ENCODE measurements at places on chromosomes 7 and 10.

GRCh38 chr10:17076626-17077345, 52.8 kb downstream of the CUBN start:
- no peak for DNase-seq

DNA sequence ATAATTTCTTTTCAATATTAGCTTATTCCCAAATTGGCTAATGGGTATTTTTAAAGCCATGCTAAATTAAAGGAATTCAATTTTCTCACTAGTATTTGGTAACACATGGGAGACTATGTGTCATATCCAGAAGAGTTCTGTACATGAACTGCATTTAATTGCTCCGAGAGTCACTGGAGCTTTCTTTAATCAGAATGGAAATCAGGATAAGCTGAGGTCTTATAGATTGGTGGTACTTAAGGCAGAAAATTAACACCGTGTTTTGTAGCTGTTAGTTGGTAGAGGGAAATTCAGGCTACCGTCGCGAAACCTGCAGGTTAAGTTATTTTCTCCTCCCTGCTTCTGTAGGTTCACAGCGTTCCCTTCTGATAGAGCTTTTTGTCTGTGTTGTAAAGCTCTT, at the start of gene WEE2:
Gene WEE2 (plus strand): TSS at position 3 of the 400 bp plus-strand sequence. CDS start 406 bp downstream, outside the sequence.
- peak; percentile 71 for DNase-seq

DNA sequence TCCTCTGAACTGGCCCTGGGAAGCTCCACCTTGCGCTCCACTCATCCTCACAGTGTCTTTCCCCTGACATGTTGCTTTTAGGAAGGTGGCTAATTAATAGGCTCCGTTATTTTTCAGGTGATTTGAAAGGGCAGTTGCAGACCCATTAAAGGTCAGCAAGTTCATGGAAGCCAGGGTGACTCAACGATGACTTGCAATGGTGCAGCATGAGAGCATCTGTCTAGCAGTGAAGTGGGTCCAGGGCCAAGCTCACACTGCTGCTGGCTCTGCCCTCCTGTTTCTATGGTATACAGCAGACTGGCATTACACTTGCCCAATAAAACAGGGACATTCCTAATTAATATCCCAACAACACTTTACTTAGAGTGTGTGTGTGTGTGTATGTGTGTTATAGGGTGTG, 68.8 kb upstream of the WDR11 start:
- DNase-seq, result no peak

DNA sequence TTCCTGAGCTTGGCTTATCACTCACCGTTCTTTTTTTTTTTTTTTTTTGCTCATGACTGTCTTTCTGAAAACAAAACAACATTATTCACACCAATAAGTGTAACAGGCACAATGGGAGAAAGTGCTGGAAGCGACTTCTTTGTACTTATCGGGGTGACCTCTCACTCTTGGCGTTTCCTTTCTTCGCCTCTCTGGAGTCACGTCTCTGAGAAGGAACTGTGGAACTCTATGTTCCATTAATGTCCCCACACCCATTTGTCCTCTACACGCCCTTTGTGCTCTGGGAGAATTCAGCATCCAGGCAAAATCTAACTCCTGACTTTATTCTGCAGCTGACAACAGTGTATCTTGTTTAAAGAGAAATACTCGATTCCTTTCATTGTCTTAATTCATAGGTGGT, 70.8 kb upstream of the FAM204A start:
- no peak for DNase-seq

GRCh38 chr7:143507094-143507518, 29.4 kb downstream of the TAS2R41 start:
- DNase-seq, result no peak

DNA sequence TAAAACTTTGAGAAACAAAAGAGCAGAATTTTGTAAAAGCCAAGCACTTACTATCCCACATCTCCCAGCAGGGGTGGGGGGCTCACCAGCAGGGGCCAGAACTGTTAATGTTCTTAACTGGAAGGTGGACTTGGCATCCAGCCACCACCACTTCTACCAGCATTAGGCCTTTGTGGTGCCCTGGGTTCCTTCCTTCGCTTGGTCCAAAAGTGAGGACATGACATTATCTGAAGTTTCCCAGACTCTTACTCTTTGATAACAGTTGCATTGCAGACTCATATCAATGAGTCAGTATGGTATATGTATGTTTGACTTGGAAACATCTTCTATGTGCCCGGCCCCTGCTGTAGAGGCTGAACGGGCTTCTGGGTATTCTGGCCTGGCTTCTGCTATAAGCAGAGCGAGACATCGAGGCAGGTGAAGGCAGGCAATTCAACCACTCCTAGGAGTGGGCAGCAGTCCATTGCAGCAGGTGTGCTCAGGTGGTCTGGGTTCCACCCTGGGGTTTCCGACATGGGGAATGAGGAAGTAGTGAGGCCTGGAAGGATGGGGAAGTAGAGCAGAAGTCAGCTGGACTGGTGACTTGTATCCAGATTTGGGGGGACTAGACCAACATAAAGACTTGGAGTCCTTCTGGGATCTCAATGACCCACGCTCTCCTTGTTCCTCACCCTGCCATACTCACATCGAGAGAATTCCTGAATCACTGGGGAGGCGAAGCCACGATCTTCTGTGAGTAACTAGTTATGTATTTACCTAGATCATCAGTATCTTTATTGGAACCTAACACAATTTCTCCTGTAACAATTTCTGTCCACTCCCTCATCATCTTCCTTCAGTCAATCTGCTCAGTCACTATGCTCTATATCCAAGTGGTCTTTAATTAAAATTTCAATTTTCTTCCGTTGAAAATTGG, 4.1 kb downstream of the ZNF777 start:
- no peak for DNase-seq

DNA sequence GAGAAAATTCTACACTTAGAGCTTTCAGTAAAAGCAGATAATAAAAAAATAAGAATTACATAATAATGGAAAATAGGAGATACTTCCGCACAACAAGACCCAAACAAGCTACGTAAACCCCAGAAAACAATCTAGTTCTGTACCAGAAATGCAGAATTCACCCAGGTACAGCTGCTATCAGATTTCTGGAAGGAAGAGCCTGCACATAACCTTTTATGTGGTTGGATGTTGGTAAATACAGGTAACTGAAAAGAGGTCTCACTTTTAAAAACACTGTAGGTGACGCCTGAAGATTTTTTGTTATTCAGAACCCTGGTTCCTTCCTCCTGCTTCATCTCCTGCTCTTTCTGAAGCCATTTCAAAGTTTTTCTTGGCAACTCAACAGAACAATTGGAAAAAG, 29.9 kb downstream of the PANK1 start:
- DNase-seq, result no peak

- no peak for DNase-seq
Measured at GRCh38 chr10:121518333-121518732, 79.9 kb downstream of the FGFR2 start.

DNA sequence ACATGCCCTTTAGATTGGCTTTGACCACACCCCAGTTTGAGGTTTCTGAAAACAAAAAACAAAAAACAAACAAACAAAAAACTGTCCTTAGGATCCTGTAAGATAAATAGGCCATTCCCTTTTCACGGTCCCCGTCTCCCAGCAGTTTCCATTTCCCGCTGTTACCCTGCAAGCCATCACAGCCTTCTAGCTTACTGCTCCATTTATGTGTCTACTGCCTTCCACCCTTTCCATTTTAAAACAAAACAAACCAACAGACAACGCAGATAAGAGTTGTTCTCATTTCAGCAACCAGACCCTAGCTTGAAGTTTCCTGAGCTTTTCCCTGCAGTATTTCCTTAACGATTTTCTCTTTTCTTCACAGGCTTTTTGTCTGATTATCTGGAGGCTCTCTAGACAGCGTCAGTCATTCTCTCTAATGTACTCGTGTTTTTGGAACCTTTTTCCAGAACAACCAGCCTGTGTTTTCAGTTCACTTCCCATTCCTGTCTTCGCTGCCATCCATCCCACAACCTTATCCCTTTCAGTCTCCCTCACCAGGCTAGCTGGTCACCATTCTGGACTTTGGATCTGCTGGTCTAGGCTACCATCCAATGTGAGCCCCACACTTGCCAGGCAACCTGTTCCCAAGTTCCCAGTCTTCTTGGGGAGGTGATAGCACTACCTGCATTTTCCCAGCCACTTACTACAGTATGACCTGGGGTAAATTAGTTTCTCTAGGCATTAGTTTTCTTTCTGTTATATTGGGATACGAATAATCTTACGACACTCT, 317.3 kb upstream of the FZD1 start:
- DNase-seq, result no peak

DNA sequence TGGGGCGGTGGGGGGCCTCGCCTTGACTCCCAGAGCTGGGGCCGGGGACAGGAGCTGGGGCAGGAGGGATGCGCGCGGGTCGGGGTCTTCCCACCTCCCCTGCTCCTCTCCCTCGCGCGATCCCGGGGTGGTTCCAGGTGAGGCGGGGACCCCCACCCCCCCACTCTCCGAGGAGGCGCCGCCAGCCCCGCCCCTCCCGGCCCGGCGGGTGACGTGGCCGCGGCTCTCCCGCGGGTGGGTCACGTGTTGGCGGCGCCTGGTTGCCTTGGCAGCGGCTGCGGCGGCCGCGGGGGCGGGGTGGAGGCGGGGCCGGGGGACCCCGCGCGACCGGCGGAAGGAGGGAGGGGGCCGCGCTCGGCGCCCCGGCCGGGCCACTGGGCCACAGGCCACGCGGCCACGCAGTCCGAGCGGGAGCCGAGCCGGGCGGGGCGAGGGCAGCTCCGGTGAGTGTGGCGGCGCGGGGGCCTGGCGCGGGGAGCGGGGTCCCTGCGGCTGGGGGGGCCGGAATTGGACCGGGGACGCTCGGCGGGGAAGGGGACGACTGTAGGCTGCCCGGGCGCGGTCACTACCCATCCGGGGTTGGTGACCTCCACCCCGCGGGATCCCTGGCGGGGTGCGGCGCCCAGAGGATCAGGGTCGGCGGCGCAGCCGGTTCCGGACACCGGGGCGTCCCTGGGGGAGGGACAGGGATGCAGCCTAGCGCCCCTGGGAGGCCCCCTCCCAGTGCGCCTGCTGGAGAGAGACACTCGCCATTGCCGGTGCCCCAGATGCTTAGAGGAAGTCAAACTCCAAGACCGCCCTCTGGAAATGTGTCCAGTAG, at the start of gene ORAI2:
Gene ORAI2 (plus strand): TSS at position 357 of the 820 bp plus-strand sequence. CDS start 5,382 bp downstream, outside the sequence.
- DNase-seq, result peak; percentile 79

- DNase-seq, result no peak
Measured at GRCh38 chr10:126090443-126090842, 194.1 kb downstream of the FANK1 start.

GRCh38 chr7:148318102-148318811, 272.3 kb upstream of the C7orf33 start:
- DNase-seq, result peak; percentile 6

- DNase-seq, result no peak
Measured at GRCh38 chr7:130912082-130912861, 178.3 kb upstream of the KLF14 start.

DNA sequence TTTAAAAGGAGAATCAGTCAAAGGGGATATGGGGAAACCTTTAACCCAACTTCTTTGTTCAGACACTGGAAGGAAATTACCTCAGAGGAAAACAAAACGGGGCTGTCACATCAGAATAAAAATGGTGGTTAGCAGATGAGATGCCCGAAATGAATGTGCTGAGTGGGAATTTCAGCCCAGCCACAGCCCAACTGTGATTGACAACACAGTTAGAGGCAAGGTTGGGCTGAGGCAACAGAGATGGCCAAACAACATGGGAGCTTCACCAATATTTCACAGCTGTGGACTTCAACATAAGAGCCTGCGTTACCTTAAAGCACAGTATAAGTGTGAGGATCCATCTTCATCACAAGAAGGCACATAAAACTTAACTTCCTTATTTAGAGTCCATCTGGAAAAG, 133.5 kb upstream of the PTPRZ1 start:
- no peak for DNase-seq

- DNase-seq, result no peak
Measured at GRCh38 chr7:46969303-46970130, 612.4 kb downstream of the TNS3 start.

DNA sequence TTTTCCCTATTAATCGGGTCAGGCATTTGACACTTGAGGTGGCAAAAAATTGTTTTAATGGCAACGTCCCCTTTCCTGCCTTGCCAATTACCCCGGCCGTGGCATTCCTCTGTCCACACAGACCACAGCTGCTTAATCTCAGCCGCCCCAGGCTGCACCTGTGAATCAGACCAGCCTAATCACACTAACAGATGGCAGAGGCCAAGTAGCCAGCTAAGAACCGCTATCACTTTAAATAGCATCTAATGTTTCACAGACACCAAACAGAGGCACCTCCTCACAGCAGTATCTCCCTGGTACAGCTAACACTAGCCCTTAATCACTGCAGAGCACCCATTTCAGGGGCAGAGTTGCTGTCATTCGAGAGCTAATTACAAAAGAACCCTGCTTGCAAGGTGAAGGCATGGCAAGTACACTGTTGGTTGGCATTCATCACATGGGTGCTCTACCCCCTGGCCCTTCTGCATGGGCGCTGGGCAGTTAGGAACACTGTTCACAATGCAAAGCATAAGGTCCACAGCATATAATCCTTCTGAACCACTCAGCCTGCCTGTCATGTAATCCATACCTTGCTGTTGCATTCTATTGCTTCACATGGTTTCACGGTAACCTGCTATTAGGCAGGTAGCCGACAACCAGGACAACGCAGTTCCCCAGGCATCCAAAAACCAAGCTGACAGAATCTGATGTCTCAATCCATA, 38.8 kb downstream of the FGFR2 start:
- DNase-seq, result peak; percentile 55

DNA sequence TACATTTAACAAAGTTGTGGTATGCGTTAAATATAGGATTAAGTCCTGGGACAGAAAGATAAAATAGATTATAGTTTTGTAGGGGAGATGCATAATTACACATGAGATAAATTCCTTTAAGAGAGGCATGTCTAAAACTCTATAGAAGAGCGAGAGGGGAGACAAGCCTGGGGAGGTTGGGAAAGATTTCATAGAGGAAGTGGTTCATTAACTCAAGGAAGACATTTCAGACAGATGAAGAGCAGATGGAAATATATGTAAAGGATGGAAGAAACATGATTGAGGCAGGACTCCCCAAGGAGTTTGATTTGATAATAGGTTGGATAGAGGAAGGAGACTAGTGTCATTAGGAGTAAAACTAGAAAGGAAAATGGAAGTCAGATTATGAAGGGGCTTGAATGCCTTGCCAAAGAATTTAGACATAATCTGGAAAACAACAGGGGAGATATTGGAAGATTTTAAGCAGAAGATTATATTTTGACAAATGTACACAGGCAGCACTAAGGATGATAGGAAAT, 96.1 kb downstream of the PHTF2 start:
- DNase-seq, result no peak

DNA sequence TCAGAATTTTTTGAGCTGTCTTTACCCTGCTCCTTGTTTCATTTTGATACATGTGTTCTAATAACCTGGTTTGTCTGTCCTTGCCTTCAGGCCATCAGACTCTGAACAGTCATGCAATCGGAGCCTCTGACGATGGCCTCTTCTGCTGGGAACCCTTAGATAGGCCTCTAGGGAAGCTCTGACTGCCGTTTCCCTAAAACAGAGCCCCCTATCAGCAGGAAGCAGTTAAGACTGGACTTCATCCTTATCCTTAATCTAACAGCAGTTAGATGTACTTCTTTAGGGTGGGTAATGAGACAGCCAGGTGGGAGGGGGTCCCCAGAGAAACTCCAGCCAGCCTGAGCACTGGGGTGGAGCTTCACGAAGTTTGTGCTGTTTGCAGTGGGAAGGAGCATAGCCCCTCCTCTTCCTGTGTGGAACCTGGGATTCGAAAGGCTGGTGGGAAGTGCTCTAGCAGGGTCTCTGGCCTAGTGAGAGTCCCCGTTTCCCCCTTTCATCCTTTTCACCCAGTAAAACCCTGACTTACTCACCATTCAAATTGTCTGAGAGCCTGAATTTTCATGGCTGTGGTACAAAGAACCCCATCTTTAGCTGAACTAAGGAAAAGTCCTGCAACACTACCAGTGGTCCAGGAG, 28.4 kb upstream of the SORCS3 start:
- no peak for DNase-seq

GRCh38 chr7:12757443-12757842, 70.0 kb downstream of the ARL4A start:
- no peak for DNase-seq

GRCh38 chr10:3043512-3044368, 23.6 kb upstream of the PFKP start:
- DNase-seq, result peak; percentile 82

Data from NCI-H146 (cell line).